Posterior cingulate gyrus (tissue), 11 donors: ENCODE measurements at places on chromosomes 7 and 10.

GRCh38 chr10:116132780-116133399 lies 140.1 kb downstream of the GFRA1 start:
- DNase-seq = peak; percentile 89

DNA sequence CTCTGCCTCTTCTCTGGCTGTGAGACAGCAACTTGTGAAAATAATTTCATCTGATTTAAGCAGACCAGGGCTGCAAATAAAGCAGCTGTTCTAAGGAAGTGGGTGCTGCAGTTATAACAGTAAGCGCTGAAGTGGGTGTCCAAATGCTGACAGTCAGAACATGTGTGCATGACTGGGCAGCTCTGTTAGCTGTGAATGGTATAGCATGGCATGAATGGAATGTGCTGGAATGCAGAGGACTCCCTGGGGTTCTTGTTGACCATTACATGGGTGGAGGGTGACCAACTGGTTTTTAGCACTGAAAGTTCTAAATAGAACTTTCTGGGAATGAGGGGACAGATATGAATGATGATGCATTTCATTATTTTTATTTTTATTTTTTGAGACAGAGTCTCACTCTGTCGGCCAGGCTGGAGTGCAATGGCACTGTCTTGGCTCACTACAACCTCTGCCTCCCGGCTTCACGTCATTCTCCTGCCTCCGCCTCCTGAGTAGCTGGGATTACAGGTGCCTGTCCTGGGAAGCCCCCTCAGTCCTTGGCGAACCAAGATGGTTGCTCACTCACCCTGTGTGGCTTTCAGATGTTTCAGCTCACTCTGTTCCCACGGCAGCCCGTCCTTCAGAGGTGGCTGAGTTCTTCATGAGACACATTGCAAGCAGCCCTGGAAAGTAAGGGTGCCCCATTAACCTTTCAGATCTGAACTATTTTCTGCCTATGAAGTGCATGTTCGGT lies 319.8 kb upstream of the PHYHIPL start:
- no peak for DNase-seq

- DNase-seq = no peak
Measured at GRCh38 chr10:26485150-26485941, 47.2 kb downstream of the APBB1IP start.

- no peak for DNase-seq
Measured at GRCh38 chr10:88039496-88040200, 176.2 kb downstream of the PTEN start.

- peak; percentile 79 for DNase-seq
Measured at GRCh38 chr7:150973571-150974451, 4.3 kb downstream of the KCNH2 start.

- DNase-seq = no peak
Measured at GRCh38 chr10:45470098-45471012, 96.3 kb downstream of the ALOX5 start.

DNA sequence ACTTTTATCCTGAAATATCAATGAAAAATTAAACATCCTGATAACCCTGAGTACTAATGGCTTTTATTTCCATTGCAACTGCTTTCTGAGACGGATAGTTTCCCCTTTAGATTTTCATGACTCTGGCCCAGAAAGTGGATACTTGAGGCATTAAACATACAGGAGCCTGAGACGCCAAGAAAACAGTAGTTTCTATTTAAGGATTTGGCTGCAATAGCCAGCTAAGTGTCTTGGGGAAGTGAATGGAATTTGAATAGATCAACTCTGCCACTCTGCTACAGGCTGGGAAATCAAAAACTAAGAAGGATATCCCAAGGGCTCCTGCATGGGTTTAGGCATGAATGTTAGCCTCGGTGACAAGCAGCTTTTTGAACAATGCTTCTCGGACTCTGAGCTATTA lies 24.7 kb upstream of the GPAM start:
- no peak for DNase-seq

- DNase-seq = no peak
Measured at GRCh38 chr7:151238190-151238810, 6.0 kb downstream of the CHPF2 start.

DNA sequence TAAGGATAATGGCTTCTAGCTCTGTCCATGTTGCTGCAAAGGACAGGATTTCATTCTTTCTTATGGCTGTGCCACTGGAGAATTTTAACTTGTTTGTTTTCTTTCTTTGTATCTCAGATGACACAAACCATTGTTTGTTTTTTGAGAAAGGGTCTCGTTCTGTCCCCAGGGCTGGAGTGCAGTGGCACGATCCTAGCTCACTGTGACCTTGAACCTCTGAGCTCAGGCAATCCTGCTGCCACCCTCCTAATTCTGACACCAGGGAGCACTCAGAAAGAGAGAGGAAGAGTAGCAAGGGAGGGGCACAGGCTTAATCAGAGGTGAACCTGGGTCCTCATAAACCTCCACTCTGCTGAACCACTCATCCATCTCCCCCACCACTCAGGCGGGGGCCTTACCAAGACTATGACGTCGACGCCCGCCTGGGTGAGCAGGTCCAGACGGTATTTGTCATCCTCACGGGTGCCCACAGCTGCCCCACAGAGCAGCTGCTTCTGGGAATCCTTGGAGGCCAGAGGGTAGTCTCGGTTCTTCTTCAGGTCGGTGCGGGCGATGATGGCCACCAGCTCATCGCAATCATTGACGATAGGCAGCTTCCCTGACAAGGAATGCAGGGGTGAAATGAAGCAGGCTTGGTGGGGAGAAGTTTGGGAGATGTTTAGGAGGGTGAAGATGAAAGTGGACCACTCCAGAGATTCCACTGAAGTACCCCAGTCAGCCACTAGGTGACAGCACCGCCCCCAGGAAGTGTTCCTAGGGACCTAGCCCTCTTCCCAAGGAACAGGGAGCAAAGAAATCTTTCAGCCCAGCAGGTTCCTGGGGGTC lies 11.6 kb downstream of the IMPDH1 start:
- peak; percentile 58 for DNase-seq

GRCh38 chr7:277228-277627 lies 12.7 kb upstream of the FOXL3 start:
- DNase-seq = no peak

DNA sequence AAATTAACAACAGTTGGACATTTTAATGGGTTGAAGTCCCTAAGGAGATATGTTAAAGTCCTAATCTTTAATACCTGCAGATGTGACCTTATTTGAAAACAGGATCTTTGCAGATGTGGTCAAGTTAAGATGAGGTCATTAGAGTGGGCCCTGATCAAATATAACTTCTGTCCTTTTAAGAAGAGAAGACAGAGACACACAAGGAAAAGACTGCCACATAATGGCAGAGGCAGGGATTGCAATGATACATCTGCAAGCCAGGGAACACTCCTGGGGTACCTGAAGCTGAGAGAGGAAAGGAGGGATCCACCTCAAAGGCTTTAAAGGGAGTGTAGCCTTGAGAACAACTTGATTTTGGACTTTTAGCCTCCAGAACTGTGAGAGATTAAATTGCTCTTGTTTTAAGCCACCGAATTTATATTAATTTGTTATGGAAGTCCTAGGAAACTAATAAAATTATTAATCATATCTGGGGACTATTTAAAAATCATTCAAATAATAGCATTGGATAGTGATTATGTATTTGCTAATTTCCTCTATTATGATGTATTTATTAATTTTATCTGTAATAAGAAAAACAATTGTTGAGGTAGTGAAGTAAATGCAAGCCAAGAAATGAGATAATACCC lies 700.0 kb upstream of the PCDH15 start:
- DNase-seq = no peak

DNA sequence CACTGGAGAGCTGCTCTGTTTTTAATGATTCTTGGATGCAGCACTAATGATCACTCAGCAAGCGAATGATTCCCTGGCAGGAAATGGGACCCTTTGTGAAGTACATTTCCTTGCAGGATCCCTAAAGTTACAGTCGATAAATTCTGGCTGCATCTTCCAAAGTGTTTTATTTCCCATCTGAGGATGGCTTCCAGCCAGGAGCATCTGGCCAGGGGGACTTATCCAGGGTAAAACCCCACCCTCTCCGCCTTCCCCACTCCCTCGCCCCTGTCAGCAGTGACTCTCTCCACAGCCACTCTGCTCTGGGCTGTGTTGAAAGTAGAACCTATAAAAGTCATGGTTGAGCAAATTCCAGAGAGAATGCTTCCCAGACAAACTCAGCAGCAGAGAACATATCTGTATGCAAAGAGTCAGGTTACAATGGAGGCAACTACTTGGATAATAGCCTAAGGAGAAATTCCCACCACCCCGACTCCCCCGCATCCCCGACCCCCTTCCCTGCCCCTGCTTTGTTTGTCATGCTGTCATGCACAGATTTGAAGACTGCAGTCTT lies 111.0 kb upstream of the ANLN start:
- DNase-seq = no peak

DNA sequence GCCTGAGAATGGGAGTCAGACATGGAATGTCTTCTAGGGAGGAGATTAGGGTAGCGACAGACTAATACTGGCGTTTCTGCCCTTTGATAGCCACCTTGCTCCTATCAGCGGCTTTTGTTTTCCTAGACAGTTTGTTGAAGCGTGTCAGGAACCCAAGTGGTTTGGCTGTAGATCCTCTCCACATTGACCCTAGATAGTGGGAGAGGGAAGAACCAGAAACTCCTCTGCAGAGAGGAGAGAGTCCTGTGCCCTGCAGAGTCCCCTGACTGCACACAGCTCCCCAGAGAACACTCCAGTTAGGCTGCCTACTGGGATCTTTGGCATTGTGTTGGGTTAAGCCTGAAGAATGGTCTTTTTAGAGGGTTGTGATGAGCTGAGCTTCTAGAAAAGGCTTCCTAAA lies 2.4 kb downstream of the MEPCE start:
- no peak for DNase-seq

DNA sequence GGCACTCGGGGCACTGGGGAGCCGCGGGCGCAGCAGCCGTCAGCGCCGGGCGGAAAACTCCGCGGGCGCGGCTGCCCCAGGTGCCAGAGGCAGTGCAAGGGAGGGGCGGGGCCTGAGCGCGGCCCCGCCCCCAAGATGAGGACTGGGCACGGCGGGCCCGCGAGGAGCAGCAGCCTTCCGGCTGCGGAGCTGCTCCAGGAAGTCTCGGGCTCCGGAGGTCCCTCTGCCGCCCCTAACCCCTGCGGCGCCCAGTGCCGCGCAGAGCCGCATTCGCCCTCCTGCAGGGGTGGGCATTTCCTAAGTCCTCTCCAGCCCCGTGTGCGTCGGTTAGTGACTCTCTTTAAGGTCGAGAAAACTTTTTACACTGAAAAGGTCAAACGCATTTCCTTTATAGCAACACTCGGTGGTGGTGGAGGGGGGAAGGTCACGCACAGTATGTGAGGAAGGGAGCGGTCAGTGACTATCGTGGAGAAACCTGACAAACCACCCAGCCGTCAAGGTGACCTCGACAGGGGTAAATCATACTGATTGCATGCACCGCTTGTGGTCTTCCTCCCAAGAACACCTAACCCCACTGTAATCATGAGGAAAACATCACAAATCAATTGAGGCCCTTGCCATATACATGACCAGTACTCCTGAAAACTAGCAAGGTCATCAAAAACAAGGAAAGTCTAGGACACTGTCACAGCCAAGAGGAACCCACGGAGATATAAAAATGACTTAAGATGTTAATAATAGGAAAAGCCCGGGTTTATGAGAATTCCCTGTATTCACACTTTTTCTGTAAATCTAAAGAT lies at the start of gene ANXA11:
ANXA11 (minus strand) TSS at position 61 of the 800 bp plus-strand sequence. CDS start 32,676 bp downstream, outside the sequence.
- DNase-seq = peak; percentile 57
